ENCODE measurements at places on chromosomes 11 and 22.

GRCh38 chr22:48359613-48359965, 1468.1 kb downstream of the BRD1 start:
- DNase-seq: no peak

- no peak for DNase-seq
Measured at GRCh38 chr11:35214792-35215193, 75.8 kb downstream of the CD44 start.

DNA sequence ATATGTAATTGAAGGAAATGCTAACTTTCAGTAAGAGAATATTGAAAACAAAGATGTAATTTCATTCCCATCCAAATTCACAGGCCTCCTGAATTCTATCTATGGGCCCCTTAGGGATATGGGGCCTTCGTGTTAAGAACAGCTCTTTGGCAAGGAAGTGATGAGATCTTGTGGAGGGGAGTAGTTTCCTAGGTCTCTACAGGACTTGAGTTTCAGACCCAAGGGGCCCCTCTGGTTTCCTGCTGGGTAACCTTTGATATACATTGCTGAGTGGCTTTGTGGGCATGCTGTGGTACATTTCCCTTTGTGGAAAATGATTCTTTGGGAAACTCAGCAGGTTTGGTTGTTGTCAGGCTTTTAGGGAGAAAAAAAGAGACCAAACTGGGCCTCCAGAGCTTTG, 6.2 kb downstream of the STIM1 start:
- DNase-seq: no peak

- no peak for DNase-seq
Measured at GRCh38 chr22:24028533-24028932, 17.4 kb downstream of the CABIN1 start.

GRCh38 chr11:18844753-18845367, 53.3 kb upstream of the PTPN5 start:
- no peak for DNase-seq

DNA sequence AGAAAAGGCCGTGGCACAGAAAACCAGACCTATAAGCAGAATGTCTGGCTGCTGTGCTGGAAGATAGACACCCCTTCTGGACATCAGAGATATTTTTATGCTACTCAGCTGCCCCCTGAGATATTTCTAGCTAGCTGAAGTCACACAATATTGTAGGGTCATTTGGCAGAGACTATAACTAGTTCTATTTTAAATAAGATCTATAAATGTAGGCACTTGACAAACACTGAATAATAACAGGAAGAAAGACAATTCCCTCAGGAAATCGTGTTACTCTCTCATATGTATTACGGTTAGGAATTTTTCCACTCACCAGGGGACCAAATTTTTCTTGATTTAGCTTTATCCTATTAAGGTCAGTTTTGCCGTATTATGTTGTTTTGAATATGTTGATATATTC, 845.4 kb downstream of the OPCML start:
- no peak for DNase-seq

GRCh38 chr11:133559382-133559781, 27.1 kb upstream of the OPCML start:
- no peak for DNase-seq

- DNase-seq: no peak
Measured at GRCh38 chr11:15627560-15627959, 512.8 kb downstream of the INSC start.

DNA sequence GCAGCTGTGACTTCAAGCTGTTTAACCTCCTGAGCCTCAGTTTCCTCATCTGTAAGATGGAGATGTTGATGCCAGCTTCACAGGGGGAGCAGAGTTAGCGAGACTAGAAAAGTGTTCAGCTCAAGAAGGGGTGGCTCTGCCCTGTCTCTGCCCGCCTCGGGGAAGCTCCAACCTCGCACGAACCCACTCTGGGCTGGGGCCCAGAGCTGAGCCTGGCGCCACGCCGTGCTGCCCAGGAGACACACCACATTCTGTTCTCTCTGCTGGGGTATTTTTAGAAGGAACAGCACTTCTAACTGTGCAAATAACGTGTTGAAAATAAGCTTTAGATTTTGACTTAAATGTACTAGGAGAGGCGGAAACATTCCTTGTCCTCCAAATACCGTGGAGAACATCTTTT, 74.1 kb downstream of the PHF21B start:
- DNase-seq: no peak

GRCh38 chr22:47294576-47294975, 532.1 kb downstream of the TBC1D22A start:
- DNase-seq: no peak

- no peak for DNase-seq
Measured at GRCh38 chr22:47331750-47332149, 569.3 kb downstream of the TBC1D22A start.

DNA sequence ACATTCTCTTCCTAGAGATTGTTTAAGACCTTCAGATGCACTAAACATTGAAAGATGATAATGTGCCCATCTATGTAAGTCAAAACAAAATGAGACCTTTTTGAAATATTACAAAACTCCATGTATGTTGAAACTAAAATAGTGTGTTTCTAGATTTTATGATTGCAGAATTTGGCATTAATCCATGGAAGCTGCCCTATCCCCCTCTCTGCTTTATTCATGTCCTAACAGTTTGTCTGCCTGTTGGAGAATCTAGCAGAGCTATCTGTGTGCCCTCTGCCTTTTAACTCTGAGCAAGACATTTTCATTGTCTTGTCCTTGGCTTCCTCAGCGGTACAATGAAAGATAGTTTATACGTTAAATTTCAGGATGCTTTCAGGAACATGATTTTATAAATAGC, 105.5 kb downstream of the FAT3 start:
- no peak for DNase-seq
